ENCODE measurements at places on chromosomes 4 and X. TPM values are rescaled to one million over a fixed set of nuclear protein-coding genes. Genes with fewer than 3 reads are reported as not detected.

MID2 gene
- total RNA-seq = 6.3 TPM

TEX11 gene
- not detected for total RNA-seq

NAAA gene
- 12.9 TPM for total RNA-seq

SSX1 gene
- not detected for total RNA-seq

SSX3 gene
- not detected for total RNA-seq

SPON2 gene
- 13.9 TPM for total RNA-seq

PDCL2 gene
- total RNA-seq = not detected

EDNRA gene
- total RNA-seq = 10.0 TPM

FAM184B gene
- total RNA-seq = not detected

DAPP1 gene
- 0.74 TPM for total RNA-seq

Measured in left ventricle myocardium inferior (tissue), 1 donor.